ENCODE measurements at places on chromosomes 13 and 19.

GRCh38 chr13:29952245-29952644, 101.8 kb upstream of the UBL3 start:
- no peak for DNase-seq

GRCh38 chr13:30584051-30584731, 33.5 kb upstream of the USPL1 start:
- no peak for DNase-seq

DNA sequence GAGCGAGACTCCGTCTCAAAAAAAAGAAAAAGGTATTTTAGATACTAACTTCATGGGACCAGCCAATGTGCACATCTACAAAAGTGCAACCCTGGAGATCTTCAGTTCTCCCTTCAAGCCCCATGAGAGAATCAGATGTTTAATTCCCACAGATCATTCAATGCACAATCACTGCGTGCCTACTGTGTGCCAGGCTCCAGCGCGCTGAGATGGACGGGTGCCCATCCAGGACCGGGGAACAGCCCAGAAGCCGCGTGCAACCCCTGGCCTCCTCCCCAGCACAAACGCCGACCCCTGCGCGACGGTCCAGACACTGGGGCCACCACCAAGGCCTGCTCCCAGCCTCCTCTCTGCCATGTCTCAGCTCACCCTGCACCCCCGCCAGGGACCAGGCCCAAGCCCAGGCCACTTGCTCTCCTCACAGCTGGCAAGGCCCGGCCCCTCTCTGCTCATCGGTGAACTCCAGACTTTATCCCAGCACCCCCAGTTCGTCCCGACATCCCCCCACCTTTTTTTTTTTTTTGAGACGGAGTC, 5.3 kb downstream of the BTBD2 start:
- no peak for DNase-seq

DNA sequence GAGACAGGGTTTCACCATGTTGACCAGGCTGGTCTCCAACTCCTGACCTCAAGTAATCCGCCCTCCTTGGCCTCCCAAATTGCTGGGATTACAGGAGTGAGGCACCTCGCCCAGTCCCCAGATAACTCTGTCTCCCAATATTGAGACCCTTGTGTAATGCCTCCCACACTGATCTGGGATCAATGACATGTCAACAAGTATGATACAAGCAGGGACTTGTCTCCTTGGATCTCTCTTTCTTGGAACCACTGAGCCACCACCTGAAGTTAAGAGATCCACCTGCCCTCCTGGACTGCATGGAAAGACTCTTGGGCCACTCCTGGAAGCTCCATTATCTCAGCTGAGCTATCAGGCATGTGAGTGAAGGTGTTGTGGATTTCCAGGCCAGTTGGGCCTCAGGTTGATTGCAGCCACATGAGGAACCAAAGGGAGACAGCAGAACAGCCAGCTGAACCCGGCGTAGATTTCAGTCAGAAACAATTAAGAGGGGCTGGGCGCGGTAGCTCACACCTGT, 15.1 kb downstream of the NFKBID start:
- no peak for DNase-seq

DNA sequence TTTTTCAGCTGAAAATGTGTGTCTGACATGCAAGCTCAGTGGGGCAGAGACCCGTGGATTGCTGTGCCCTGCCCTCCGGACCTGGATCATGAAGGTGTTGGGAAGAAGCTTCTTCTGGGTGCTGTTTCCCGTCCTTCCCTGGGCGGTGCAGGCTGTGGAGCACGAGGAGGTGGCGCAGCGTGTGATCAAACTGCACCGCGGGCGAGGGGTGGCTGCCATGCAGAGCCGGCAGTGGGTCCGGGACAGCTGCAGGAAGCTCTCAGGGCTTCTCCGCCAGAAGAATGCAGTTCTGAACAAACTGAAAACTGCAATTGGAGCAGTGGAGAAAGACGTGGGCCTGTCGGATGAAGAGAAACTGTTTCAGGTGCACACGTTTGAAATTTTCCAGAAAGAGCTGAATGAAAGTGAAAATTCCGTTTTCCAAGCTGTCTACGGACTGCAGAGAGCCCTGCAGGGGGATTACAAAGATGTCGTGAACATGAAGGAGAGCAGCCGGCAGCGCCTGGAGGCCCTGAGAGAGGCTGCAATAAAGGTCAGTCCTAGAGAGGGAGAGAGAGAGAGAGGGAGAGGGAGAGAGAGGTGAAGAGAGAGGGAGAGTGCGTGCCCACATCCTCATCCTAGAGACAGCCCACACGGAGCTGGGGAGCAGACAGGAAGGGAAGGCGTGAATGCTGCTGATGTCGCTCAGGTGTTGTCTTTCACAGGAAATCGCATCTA, 5.1 kb upstream of the DCUN1D2 start:
- no peak for DNase-seq

All from left colon (tissue), 2 donors.